GM13976 (cell line): ENCODE measurements at places on chromosomes 11 and 22.

DNA sequence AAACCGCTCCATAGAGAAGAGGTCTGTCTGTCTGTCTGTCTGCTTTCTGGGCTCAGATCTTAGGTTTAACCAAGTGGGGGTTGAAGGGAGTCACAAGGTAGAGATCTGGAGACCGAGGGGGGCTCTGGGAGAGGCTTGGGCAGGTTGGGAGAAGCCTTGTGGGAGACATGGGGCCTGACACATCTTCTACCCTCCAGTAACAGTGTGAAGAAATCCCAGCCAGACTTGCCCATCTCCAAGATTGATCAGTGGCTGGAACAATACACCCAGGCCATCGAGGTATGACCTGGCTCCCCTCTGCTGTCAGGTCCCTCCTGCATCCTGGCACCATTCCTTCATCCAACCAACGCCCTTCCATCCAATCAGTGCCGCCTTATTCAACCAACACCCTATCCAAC, 7.4 kb downstream of the PRR33 start:
- DNase-seq = no peak

DNA sequence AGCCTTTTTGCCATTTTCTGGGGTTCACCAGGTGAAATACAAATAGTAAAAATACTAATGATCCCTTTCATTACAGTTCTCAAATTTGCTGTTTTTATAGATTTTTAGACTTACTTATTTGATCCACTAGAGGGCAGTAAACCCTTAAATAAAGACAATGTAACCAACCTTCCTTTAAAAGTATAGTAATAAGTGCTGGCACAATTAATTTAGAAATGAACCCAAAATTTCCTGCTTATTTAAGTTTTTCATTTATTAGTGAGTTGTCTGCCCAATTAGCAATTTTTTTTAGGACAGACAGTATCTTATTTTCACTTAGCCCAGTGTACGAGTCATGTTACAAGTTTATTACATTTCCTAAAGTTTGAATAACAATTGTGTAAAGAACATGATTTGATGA, 4.7 kb downstream of the DDIAS start:
- DNase-seq = no peak

DNA sequence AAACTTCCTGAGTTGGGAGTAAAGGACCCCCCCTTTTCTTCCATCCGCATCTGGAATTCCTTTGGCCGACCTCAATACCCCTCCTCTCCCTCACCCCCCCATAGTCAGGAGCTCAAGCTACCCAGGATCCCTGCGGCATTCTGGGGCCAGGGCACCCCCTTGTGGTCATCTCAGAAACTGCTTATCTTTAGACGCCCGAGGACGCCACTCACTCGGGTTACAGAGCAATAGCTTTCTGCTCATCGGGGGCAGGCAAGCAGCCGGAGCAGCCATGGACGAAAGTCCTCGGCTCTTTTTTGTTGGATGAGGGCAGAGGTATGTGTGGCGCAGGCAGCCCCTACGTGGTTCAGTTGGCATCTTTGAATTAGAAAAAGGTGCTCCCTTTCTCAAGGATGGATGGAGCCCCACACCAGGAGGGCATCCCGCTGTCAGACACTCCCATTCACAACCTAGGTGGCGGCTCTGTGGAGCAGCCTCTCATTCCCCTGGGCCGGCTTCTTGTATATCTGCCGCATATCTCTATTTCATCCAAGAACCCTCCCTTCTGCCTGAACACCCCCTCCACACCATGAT, 2.3 kb downstream of the C1QTNF5 start:
- peak; percentile 88 for DNase-seq

GRCh38 chr11:113986351-113987140, 11.6 kb downstream of the HTR3A start:
- no peak for DNase-seq

- DNase-seq = no peak
Observed at GRCh38 chr11:66867425-66868040, 10.7 kb downstream of the LRFN4 start.

- no peak for DNase-seq
Observed at GRCh38 chr11:129236850-129237249, 44.7 kb upstream of the ARHGAP32 start.

DNA sequence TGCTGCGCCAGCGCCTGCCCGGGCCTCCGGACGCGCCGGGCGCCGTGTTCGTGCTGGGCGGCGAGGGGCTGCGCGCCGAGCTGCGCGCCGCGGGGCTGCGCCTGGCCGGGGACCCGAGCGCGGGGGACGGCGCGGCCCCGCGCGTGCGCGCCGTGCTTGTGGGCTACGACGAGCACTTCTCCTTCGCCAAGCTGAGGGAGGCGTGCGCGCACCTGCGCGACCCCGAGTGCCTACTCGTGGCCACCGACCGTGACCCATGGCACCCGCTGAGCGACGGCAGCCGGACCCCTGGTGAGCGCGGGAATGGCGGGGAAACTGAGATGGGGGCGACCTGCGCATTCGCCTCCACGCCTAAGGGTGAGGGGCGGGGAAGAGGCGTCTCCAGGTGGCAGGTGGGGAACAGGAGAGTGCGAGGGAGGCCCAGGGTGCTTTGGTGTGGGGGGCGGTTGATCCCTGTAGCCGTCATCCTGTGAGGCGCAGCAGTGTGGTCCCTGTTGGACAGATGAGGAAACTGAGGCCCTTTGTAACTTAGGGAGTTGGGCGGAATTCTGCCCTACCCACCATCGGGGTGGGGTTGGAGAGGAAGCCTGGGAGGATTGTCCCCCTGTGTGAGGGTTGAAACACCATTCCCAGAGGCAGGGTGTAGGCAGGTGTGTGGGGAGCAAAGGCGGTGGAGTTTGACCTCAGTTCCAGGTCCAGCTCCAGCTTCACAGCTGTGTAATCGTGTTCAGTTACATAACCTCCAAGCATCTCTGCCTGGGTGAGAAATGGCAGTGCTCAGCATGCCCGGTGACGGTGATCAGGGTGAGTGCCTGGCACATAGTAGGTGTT, 758 bp downstream of the PDXP start:
- DNase-seq = no peak

DNA sequence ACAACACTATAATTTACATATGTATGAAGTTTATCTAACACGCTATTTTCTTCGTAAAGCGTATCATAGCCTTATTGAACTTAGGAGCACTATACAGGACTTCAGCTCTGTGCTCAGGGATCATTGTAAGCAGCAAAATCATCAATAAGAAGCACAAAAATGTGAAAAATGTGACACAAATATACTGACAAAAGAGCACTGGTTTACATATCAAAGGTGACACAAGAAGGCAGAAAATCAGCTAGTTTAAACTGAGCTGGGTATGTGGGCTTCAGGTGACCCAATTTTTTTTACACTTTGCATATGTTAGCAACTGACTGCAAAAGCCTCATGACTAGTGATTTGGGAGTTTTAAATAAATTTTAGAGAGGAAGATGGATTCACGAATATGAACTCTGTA, 215.2 kb upstream of the CHORDC1 start:
- DNase-seq = no peak

- DNase-seq = peak; percentile 69
Observed at GRCh38 chr11:69909561-69910518, 90.6 kb upstream of the FGF3 start.

- no peak for DNase-seq
Observed at GRCh38 chr11:69463181-69463994, 18.1 kb upstream of the LINC01488 start.

- no peak for DNase-seq
Observed at GRCh38 chr22:47398921-47399790, 636.7 kb downstream of the TBC1D22A start.

DNA sequence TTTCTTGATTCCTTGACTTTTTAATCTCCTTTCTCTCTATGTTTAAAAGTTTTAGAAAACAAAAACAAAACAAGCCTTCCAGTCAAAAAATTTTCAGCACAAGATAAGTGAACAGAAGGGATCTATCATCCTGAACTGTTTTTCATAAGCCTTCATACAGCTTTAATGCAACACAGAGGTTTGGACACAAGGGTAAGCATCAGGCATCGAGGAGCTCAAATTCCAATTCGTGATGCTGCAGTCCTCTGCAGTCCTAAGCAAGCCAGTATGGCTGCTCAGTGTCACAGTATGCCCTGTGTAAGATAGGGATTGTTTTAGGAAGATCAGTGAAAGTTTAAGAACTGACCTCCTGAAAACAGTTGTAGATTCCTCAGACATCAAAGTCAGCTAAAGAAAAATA, 740.9 kb downstream of the NTM start:
- DNase-seq = no peak

DNA sequence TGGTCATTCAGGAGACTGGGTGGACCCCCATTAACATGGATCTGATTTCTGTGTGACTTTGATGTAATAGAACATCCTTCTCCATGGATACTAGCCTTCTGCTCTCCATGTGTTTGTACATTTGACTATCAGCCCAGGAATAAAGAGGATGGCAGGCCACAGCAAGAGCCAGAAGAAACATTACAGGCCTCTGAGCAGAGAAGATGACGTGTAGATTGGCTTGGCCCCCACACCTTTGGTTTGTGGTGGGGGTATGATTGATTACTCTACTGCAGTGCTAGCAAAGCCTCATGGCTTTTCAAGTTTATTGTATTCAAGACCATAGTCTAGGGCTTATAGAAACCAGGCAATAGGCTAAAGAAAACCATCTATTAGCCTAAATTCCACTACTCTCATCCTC, 77.0 kb downstream of the GRAMD1B start:
- no peak for DNase-seq

DNA sequence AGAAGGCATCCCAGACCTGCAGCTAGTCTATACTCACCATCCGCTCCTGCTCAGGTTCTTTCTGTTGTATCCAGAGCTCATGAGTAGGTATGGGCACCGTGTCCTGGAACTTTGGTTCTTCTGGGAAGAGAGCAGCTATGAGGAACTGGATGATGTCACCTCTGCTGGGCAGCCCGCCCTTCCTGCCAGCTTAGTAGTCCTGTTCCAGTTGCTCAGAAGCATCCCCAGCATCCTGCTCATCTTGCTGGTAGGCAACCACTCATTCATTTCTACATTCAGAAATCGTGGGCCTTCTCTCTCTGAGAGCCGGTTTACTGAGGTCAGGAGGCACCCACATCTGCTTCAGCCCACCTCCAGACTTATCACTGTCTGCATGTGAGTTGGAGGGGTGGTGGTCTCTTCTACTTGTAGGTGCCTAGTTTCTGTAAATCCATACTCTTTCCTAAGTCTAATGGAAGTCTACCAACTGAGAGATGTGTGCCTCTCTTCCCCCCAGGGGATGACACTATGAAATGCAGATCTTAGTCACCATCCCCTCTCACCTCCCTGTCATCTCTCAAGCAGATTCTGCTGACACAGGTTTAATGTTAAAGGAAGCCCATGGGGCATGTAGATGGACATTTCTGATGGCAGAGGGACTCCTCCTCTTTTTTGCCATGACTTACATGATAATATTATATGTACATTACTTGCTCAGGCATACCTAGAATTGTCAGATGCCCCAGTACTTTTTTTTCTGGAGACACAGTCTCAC, 29.6 kb upstream of the CCDC134 start:
- no peak for DNase-seq

GRCh38 chr11:100808904-100809491, 121.9 kb downstream of the ARHGAP42 start:
- DNase-seq = no peak

- no peak for DNase-seq
Observed at GRCh38 chr11:99424313-99425084, 403.8 kb downstream of the CNTN5 start.

DNA sequence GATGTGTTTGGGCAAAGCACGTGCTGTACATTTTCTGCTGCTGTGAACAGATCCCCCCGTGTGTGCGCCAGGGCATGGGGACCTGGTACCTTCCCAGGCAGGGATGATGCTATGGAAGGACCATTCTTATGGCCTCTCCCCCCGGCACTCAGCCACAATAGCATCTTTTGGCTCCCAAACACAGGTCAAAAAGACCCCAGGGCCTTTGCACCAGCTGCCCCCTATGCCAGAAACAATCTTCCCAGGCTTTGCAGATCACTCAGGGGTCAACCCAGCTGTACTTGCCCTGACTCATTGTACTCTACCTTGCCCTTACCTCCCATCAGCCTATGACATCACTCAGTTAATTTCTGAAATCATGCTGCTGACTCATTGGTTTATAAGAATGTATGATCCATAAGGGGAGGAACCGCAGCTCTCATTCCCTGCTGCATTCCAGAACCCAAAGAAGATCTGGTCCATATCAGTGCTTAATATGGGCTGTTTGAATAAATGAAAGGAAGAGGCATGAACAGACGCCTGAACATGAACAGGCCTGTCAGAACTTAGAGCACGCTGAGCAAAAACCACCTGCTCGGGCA, 100.7 kb downstream of the CELSR1 start:
- no peak for DNase-seq
